Fibroblast of skin of right quadriceps (primary cell): ENCODE measurements at places on chromosomes 3 and 15.

- no peak for DNase-seq
These were observed 96.2 kb upstream of the TRPM1 start for GRCh38 chr15:31197497-31198414.

GRCh38 chr3:150449169-150449721 lies 41.1 kb downstream of the TSC22D2 start:
- peak; percentile 88 for DNase-seq

GRCh38 chr3:98966434-98966833 lies 64.9 kb upstream of the DCBLD2 start:
- no peak for DNase-seq

- DNase-seq = no peak
These were observed 47.5 kb downstream of the CORO2B start for GRCh38 chr15:68626283-68626682.

- peak; percentile 61 for DNase-seq
These were observed 394.5 kb downstream of the SHQ1 start for GRCh38 chr3:72453706-72454105.

- DNase-seq = peak; percentile 16
These were observed 211.9 kb upstream of the GOLGA6L4 start for GRCh38 chr15:84023636-84024035.

- DNase-seq = no peak
These were observed 1027.7 kb upstream of the NR2F2 start for GRCh38 chr15:95302809-95303208.

GRCh38 chr3:105770410-105770809 lies 98.4 kb downstream of the CBLB start:
- DNase-seq = no peak

GRCh38 chr15:73564255-73564654 lies 68.9 kb downstream of the NPTN start:
- peak; percentile 32 for DNase-seq

DNA sequence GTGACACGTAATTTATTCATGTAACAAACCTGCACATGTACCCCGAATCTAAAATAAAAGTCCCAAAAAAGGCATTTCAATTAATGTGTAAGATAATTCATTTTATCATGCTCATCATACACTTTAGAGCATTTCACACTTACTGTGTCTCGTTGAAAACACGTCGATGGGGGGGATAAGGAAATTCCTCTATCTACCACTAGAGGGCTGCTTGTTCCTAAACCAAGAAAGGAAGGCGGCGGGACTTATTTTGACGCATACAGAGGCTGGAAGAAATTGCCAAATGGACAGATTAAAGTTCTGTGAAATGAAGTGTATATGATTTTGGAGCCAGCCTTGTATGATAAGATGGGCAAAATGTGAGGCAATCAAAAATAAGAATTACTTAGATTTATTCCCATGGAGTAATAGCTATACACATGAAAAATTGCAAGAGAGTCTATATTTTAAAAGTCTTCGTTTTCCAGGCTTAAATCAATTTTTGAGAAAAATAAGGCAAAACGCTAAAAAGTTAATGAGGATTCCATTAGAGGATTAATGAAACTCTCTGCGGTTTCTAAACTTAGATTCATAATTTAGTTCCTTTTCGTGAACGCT lies 346.8 kb downstream of the CNTN3 start:
- DNase-seq = peak; percentile 42

DNA sequence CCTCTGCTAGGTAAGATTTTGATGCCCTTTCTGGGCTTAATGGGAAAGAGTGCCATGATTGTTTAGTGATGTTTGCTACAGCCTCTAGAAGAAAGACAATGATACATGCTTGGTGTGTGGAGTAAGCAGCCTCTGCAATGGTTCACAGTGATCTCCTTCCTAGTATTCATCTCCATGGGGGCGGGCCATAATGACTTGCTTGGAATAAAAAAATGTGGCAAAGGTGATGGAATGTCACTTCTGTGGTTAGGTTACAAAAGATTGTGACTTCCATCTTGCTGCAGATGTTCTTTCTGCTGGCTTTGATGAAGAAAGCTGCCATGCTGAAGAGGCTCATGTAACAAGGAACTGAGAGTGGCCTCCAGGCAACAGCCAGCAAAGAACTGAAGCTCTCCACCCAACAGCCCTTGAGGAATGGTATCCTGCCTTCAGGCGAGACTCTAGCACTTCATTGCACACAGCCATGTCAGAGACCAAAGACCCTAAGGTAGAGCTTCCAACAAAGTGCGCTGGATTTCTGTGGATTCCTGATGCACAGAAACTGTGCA lies 139.1 kb upstream of the LRIG1 start:
- no peak for DNase-seq

DNA sequence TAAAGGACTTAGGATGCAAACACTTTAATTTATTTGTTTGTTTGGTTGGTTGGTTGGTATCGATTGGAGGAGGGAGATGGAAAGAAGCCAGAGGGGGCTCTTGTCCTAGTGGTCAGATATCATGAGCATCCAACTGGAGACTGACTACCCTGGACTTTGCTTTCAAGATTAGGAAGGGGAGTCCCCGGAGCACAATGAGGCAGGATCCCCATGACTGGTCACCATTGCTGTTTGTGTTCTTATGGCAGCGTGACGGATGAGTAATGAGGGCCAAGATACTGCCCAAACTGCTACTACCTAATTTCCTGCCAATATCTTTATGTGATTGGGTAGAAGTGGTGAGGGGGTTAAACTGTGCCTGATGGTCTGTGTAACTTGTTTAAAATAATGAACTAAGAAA lies 354.6 kb upstream of the ROPN1 start:
- DNase-seq = no peak

GRCh38 chr15:35137190-35137574 lies 52.1 kb upstream of the NANOGP8 start:
- DNase-seq = no peak

DNA sequence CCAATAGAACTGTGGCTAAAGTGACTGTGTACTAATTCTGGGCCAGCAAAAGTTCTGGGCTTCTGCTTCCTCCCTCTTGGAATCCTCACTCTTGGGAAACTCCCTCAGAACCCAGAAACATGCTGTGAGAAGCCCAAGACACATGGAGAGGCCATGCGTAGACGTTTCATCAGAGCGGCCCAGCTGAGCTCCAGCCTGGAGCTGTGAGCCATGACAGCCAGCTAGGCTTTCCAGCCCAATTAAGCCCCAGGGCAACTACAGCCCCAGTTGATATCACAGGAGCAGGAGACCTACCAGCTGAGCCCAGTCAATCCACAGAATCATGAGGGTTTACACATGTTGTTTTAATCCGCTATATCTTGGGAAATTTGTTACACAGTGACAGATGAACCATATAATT lies 43.6 kb upstream of the CNOT10 start:
- no peak for DNase-seq

DNA sequence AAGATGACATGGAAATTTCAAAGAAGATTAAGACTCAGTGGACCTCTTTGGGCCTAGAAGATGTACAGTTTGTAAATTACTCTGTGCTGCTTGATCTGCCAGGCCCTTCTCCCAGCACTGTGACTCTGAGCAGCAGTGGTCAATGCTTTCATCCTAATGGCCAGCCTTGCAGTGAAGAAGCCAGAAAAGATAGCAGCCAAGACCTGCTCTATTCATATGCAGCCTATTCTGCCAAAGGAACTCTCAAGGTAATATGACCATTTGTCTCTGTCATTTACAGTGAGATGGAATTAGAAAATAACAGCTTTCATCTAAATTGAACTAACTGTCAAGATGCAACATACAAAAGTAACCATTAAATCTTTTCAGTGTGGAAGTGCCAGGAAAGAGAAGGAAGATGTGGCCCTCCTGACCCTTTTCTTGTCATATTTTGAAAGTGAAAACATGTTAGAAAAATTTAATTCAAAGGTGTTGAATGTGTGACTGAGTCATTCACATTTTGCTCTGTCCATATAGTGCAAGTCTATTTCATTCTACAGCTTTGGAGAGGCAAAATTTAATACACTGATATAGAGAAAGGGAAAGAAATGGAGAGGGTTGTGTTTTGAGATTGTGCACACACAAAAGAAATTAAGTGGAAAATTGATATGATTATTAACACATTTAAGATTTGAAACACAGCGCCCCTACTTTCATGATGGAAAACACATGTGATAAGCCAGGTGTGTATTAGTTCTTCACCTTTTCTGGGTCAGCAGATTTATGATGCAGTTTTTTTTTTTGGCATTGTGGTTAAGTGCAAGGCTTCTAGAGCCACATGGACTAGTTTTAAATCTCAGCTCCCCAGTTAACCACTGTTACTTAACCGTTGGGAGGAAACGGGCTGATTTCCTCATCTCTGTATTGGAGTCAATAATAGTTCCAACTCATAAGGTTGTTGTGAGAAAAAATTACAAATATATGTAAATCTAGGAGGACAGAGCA lies 375.1 kb downstream of the NAALADL2 start:
- no peak for DNase-seq

DNA sequence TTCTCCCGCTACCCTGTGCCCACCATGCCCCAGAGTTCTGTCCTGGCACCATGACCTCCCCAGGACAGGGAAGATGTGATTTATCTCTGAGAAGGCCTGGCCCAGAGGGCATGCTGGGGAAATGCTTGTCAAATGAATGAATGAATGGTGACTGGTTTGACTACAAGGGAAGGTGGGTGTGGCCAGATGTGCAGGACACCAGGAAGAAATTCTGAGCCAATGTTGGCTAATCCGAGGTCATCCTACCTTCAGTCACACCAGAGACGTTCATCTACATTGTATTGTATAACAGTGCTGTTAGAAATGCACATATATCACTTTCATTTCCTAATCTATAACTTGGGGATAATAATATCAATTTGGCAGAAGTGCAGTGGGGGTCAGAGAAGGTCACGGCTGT lies 138.4 kb downstream of the FAM43A start:
- DNase-seq = no peak

- peak; percentile 69 for DNase-seq
These were observed 45.7 kb downstream of the EHHADH start for GRCh38 chr3:185207931-185208746.

- DNase-seq = peak; percentile 73
These were observed 67.1 kb upstream of the MCTP2 start for GRCh38 chr15:94164202-94164807.

GRCh38 chr3:173397161-173398110 lies at the start of gene NLGN1:
TSS of gene NLGN1 (plus strand) at chr3:173397744.
- DNase-seq = peak; percentile 64

- DNase-seq = no peak
These were observed 52.6 kb downstream of the MCF2L2 start for GRCh38 chr3:183375787-183376186.

GRCh38 chr15:91307601-91308000 lies 207.5 kb downstream of the SV2B start:
- no peak for DNase-seq

- DNase-seq = no peak
These were observed 2.1 kb downstream of the MAGEL2 start for GRCh38 chr15:23645371-23646164.

GRCh38 chr3:43862992-43863805 lies 172.5 kb downstream of the ABHD5 start:
- DNase-seq = no peak

DNA sequence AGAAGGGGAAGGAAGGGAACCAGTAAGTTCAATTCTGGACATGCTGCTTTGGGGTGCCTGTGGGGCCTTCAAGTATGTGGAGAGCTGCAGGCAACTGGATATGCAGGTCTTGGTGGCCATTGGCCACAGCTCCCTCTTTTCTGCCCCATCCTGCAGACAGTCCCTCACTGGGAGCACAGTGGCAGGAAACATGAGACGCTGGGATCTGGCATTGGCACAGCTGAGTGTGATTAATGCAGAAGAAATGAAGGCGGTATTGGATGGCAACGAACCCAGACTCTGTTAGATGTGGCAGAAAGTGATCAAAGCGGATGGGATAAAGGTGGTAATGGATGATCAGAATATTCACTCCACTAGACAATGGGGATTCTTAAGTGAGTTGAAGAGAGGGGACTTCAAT lies 23.2 kb upstream of the VPS8 start:
- DNase-seq = no peak

GRCh38 chr3:193574488-193575070 lies 18.4 kb upstream of the OPA1 start:
- no peak for DNase-seq

DNA sequence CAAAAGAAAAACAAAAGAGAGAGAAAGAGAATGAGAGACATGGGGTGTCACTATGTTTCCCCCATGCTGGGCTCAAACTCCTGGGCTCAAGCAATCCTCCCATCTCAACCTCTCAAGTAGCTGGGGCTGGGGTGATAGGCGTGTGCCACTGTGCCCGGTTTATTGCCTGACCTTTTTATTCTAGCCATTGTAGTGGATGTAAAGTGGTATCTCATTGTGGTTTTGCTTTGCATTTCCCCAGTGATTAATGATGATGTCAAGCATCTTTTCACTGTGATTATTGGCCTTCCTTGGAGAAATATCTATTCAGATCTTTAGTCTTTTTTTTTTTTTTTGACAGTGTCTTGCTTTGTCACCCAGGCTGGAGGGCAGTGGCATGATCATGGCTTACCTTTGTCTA lies 37.7 kb upstream of the GK5 start:
- no peak for DNase-seq

DNA sequence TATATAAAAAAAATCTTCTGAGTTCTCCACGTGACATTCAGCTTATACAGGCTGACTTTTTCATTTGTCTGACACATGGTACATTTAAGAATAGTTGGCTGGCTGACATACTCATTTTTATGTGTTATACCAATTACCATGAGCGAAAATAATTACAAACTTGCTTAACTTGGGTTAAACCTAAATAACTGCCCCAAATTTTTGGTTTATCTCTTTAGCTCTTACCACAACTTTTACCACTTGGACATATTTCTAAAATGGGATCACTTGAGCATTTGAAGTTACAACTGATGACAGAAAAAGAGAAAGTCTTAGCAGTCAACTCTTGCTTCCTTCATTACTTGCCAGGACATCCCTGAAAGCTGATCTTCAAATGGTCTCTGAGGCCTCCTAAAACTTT lies 618.1 kb downstream of the RBMS3 start:
- DNase-seq = peak; percentile 72

DNA sequence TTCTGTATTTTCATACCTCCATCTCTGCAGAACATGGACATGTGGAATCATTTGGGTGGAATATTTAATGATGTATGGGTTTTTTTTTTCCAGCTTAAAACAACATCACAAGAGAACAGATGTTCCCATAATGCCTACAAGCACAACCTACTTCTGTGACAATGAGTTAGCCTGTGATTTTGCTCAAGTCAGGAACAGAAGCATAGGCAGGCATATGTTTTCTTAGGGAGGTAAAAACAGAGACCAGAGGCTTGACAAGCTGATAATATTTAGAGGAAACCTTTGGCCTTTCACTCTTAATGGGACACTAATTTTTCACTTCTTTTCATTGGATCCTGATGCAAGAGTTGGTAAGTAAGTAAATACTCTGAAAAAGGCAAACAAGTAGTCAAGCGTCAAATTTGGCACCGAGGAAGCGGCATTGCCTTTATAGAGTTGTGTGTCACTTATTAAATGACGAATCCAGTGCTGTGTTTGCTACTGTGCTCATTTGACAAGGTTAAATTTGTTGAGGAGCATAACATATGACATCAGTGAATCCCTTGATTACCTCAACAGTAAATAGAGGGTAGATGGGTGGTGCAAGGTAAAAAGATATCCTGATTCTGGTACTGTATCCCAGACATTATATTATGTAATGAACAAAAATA lies 66.7 kb upstream of the RBMS3 start:
- DNase-seq = no peak

- DNase-seq = no peak
These were observed 681.4 kb downstream of the MCTP2 start for GRCh38 chr15:94912760-94913159.
